Tongue (tissue), 3 donors: ENCODE measurements at places on chromosomes 2 and 18. TPM values are rescaled to one million over a fixed set of nuclear protein-coding genes. Genes with fewer than 3 reads are reported as not detected.

Gene HOXD12
- not detected for total RNA-seq

Gene ALLC
- not detected for total RNA-seq

DNA sequence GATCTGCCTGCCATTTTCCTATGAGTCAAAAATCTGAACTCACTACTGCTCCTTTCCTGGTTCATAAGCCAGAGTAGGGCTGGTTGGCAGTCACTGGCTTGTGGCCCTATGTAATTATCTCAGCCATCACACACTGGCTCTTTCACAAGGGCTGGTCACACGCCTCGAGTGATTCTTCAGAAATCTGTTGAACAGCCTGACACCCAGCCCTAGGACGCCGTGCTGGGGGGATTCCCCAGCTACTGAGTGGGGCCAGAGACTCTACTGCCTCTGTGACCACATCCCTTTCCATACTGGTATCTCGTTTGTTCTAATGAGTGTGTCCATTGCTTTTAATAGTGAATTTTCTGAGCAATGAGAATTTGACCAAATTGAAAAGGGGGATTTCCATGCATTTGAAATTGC, 45.8 kb upstream of the RBM44 start:
- no peak for DNase-seq

GRCh38 chr18:25056429-25056828, 295.5 kb downstream of the ZNF521 start:
- no peak for DNase-seq

GRCh38 chr2:229622495-229623355, 91.6 kb downstream of the DNER start:
- DNase-seq: no peak

- DNase-seq: no peak
Observed at GRCh38 chr2:120383191-120383590, 37.3 kb downstream of the INHBB start.

GRCh38 chr2:146392186-146392585, 1452.6 kb upstream of the ACVR2A start:
- no peak for DNase-seq

GRCh38 chr2:191180713-191181112, 29.9 kb upstream of the STAT4 start:
- no peak for DNase-seq

DNA sequence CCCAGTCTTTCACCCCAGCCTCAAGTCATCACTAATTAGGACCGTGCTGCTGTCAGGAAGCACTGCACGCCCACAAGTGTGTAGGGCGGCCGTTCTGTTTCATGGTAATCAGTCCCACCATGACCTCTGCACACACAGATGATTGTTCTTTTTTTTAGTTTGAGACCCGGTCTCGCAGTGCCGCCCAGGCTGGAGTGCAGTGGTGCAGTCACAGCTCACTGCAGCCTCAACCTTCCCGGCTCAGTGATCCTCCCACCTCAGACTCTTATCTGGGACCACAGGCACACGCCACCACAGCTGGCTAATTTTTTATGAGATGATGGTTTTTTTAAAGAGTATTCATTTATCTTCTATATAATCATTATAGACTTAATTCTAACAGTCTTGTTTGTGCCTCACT, 1.8 kb upstream of the IAH1 start:
- DNase-seq: no peak

DNA sequence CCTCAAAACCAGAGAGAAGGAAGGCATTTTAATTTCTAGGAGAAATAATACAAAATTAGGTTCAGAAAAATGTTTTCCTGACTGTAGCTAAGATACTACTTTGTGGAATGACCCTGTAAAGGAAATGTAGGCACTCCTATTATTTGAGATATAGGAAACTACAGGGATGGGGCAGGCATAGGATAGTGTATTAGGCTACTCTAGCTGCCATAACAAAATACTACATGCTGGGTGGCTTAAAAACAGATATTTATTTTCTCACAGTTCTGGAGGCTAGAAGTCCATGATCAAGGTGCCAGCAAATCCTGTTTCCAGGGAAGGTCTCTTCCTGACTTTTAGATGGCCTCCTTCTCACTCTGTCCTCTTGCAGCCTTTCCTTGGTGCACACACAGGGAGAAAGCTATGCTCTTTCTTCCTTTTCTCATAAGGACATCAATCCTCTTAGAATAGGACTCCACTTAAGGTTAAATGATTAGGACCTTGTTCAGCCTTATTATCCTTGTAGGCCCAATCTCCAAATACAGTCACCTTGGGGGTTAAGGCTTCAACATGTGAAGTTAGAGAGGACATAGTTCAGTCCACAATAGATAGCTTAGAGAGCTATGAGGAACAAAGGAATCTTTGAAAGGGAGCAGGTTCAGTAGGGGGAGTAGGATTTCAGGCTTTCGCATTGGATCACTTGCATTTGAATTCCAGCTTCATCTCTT, 14.0 kb upstream of the CAVIN2 start:
- no peak for DNase-seq

DNA sequence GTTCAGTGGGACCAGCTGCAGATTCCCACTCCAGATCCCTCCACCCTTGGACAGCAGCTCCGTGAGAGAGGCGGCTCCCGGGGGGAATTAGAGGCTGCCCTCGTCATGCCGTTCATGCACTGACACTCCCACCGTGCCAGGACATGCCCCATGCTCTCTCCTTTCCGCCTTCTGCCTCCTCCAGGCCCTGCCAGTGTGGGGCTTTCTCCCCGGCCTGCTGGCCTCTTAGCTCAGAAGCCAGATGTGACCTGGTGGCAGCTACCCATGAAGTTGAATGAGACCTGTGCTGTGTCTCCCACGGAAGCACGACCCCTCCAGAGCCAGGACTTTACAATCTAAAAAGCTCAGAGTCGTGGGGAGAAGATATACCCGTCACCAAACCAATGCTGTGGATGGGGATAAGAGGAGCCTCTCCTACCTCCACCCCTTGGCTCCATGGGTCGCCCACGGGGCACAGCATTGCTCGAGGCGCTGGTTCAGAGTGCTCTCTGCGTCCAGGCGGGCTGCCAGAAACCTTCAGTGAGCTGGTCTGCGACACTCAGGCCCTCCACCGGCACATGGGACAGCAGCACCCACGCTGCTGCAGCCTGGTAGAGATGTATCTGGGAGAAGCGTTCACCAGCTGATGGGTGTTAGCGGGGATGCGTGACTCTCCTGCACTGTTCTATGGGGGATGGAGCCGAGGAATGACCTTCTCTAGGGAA, 111.0 kb upstream of the GPC1 start:
- no peak for DNase-seq

- peak; percentile 51 for DNase-seq
Observed at GRCh38 chr18:37578886-37579513, 13.4 kb upstream of the CELF4 start.

- no peak for DNase-seq
Observed at GRCh38 chr2:16647992-16648617, 17.5 kb downstream of the CYRIA start.

- no peak for DNase-seq
Observed at GRCh38 chr2:120912101-120912985, 176.7 kb downstream of the GLI2 start.

- peak; percentile 32 for DNase-seq
Observed at GRCh38 chr2:236932831-236933361, 152.8 kb upstream of the COPS8 start.

Gene ANKMY1
- 6.6 TPM for total RNA-seq
